ENCODE measurements at places on chromosomes 6 and 20.
A peak's percentile ranks its signal among the peaks of the same experiment; 100 is the strongest.

GRCh38 chr20:45406260-45407066, 1.6 kb upstream of the DBNDD2 start:
- DNase-seq = no peak

GRCh38 chr20:37798312-37798711, 104.5 kb downstream of the CTNNBL1 start:
- no peak for DNase-seq

DNA sequence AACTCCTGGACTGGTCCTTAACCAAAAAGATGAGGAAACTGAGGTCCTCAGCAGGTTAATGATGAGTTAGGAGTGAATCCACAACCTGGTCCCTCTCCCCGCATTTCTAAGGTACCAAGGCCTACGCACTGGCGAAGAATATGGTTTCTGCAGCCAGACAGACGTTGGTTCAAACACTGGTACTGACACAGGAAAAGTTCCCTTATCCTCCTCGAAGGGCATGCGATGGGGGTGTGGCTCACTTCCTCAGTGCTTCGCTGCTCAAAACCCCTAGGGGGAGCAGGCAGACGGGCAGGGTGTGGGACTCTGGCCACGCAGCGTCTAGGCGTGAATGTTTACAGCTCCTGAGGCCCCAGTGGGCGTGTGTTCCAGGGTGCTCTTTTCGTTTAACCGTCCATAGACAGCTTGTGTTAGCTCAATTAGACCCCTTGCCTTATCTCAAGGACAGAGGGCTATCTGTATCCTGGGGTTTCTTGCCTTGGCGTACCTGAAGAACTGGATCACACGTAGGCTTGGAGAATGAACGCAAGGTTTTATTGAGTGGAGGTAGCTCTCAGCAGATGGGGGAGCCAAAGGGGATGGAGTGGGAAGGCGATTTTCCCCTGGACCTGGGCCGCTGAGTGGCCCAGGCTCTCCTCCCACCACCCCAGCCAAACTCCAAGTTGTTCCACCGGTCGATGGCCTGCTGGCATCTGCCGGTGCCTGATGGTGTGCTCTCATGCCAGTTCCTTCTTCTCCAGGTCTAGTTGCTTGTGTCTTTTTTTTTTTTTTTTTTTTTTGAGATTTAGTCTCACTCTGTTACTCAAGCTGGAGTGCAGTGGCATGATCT, 31.8 kb upstream of the PTPN1 start:
- peak; percentile 41 for DNase-seq

DNA sequence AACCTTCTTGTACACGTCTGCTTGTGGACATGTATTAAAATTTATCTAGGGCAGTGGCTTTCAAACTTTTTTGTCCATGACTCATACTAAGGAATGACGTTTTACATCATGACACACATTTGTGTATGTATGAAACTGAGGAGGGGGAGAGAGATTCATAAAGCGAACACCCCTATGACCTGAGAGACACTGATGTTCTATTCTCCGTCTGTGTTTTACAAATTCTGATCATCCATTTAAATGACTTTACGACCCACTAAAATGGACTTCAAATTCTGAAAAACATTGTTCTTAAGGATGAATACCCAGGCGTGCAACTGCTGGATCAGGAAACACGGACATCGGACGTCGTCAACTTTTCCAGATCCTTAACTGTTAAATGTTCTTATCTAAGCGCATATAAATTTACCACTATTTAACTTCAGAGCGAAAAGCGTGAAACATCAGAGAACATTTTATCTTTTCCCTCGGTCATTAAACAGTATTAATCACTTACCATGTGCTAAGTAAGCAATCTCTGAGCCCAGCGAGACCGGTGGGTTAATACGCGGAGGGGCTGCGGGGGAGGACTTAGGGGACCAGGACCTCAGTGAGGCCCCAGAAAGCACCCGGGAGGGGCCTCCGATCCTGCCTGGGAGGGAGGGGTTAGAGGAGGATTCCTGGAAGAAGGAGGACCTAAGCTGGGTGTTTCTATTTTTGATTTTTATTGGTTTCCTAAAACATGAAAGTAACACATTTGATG, 1.2 kb downstream of the PLAGL1 start:
- no peak for DNase-seq

DNA sequence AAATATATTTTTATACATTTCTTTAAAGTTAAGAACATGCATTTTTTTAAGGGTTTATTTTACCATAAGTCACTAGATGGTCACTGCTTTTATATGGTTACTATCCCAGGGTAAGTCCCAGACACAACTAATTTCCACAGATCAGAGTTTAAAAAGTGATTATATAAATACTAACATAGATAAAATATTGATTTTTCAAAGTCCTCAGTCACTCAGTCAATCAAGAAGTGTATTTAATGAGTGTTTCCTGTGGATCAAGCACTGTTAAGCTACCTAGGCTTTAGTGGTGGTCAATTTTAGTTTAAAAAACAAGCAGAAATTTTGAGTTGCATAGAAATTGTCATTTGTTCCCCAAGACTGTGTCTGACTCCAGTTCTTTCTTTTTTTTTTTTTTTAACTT, 399.5 kb upstream of the SYNCRIP start:
- no peak for DNase-seq

- no peak for DNase-seq
These were observed 3.5 kb downstream of the TGM3 start for GRCh38 chr20:2299301-2299700.

DNA sequence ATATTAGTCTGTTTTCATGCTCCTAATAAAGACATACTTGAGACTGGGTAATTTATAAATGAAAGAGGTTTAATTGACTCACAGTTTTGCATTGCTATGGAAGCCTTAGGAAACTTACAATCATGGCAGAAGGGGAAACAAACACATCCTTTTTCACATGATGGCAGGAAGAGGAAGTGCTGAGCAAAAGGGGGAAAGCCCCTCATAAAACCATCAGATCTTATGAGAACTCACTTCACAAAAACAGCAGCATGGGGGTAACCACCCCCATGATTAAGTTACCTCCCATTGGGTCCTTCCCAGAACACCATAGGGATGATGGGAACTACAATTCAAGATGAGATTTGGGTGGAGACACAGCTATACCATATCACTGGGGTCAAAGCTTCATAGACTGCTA, 254.2 kb downstream of the ERMARD start:
- DNase-seq = no peak

DNA sequence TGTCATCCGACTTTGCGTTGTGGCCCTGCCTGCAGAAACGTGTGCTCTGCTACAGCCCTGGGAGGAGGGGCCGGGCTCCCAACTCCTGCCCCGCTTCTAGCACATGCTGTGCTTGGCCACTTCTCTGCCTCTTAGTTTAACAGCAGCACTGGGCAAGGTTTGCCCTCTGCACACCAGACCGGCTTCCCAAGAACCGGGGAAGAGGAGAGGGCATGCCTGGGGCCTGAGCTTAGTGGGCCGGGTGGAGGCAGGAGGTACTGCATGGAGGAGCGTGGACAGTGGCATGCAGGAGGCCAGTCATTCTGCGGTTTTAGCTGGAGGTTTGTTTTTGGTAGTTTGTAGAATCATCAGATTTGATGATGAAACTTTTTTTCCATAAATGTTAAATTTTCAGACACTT, 45.5 kb downstream of the CEP43 start:
- no peak for DNase-seq

All from GM19239 (cell line).